ENCODE measurements at places on chromosomes 5 and 9.

- no peak for DNase-seq
Measured at GRCh38 chr5:112885001-112885400, 23.9 kb downstream of the SRP19 start.

GRCh38 chr5:17481378-17481777 is 16.7 kb upstream of the TAF11L2 start:
- DNase-seq, result no peak

DNA sequence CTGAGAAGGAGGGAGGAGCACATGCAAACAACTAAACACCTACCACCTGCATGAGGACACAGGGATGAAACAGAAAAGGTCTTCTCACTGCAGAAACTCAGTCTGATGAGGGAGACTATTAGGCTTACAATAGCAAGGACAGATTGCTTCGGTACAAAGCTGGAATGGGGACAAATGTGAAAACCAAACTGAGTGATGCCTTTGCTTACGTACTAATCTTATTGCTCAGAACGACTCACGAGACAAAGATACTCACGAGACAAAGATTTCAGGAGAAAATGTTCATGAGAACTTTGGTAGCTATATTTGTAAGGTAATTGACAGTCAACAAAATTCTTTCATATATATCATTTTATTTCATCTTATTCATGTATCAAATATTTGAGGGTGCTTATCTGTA is 71.9 kb upstream of the TAF1L start:
- DNase-seq, result no peak

DNA sequence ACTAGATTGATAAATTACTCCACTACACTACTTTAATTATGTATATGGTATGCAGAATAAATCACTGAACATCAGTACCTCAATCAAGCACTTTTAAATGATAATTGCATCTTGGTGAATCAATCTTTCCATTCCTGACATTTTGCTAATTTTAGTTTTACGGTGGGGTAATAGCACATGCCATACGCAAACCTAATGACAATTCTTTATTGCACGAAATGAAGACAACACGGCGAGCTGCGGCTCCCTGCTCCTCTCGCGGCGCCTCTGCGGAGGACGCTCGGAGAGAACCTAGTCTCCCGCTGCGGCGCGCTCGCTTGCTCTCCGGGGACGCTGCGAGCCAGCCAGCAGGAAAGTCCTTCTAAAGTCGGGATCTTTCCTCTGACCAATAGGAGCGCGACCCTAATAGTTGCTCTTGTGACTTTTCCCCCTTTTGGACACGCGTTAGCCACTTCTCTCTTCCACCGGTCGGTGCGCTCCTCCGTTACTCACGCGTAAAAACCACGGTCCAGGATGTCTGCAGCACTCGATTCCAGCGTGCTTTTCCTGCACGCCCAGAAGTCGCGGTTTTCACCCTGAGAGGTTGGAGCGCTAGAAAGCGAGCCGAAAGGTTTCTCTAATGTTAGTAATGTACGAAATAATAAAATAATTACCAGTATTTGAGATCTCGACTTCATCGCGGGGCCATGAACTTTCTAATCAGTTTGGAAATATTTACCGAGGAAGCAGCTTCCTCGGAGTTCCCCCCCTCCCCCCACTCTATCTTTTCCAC is 1.0 kb upstream of the MEF2C start:
- peak; percentile 36 for DNase-seq

GRCh38 chr9:111659691-111660090 is 1.7 kb upstream of the GNG10 start:
- DNase-seq, result no peak

DNA sequence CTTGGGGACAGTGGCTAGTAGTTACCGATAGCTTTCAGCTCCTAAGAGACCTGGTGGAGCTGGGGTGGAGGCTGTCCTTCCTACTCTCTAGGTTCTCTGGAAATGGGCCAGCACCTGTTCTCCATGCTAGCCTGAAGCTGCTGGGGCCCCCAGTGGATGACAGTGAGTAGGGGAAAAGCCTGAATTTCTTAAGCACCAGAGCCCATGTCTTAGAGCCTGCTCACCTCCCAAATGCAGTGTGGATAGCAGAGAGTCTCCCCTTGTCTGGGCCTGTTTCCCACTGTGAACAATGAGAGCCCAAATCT is 105.8 kb downstream of the DAB2IP start:
- no peak for DNase-seq

- peak; percentile 38 for DNase-seq
Measured at GRCh38 chr5:81856948-81857928, 106.3 kb upstream of the SSBP2 start.

GRCh38 chr5:113085880-113086409 is 109.3 kb downstream of the DCP2 start:
- peak; percentile 20 for DNase-seq

DNA sequence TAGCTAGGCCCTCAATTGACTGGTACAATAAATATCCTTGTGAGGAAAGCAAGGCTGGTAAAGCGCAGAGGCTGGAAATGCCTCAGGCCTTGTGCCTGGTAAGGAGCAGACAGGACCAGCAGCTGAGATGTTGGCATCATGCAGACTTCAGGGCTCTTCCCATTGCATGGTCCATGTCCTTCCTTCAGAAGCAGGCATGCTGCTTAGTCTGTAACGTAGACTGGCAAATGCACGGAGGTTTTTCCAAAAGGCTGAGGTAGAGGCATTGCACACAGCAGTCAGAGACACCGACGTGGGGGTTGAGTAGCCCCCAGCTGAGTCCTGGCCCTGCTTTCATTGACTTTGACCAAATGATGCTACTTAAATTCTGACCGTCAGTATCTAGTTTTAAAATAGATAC is 87.1 kb downstream of the ADRB2 start:
- DNase-seq, result no peak

Measured in NCI-H187 (cell line).